ENCODE measurements at places on chromosomes 7 and 10. TPM values are rescaled to one million over a fixed set of nuclear protein-coding genes. Genes with fewer than 3 reads are reported as not detected.

The OPN1SW gene
- total RNA-seq, result not detected

The AZGP1 gene
- total RNA-seq, result not detected

- DNase-seq, result no peak
Observed at GRCh38 chr7:45203936-45204445, 46.4 kb downstream of the RAMP3 start.

GRCh38 chr10:11255156-11255555, 237.5 kb downstream of the CELF2 start:
- no peak for DNase-seq

DNA sequence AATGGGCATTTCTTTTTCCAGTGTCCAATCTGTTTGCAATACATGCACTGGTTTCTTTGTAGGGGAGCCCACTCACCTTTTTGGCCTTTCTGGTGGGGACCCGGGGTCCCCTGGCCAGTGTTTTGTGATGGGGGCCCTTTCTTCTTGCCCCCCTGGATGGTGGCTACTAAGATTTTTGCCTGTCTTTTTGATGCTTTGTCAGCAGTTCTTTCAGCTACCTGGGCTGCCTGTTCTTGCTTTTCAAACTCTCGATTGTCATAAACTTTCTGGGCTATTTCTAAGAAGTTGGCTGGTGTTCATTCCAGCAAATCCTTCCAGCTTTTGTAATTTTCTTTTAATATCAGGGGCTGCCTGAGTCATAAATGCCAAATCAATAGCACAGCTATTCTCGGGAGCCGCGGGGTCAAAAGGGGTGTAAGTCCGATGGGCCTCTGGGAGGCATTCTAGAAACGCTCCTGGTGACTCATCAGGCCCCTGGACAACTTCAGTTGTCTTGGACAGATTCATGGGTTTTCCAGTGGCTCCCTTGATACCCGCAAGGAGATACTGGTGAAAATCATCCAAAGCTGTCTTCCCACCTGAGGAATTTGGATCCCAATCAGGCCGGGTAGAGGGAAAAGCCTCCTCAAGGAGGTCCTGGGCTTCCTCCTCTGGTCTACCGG, 79.0 kb downstream of the PRR15 start:
- no peak for DNase-seq

DNA sequence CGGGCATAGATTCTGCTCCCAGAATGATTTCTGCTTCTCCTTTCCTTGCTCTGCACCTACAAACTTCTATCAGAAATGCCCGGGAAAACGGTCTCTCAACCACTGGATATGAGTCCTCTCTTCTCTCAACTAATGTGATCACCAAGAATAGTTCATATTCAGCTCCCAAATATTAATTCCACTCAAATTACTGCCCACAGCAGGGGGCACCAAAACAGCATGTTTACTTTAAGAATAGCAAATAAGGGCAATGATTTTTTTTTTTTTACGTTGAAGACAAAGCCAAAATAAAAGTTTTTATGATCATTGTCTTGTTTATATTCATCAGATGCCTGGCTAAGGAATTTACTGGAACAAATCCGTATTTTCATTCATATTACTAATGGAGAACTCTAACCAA, 94.9 kb upstream of the PRSS1 start:
- DNase-seq, result no peak

GRCh38 chr7:2190531-2190930, 42.2 kb downstream of the MAD1L1 start:
- DNase-seq, result no peak

- DNase-seq, result no peak
Observed at GRCh38 chr7:74002474-74003017, 25.4 kb upstream of the ELN start.

The ITPRID1 gene
- total RNA-seq, result 3.1 TPM

The ZNF853 gene
- 13.7 TPM for total RNA-seq

GRCh38 chr7:44046321-44047061, 2.0 kb downstream of the DBNL start:
- DNase-seq, result no peak

The DHTKD1 gene
- total RNA-seq, result 43.6 TPM

GRCh38 chr7:69633122-69633831, 35.0 kb downstream of the AUTS2 start:
- no peak for DNase-seq

The PPP1R9A gene
- total RNA-seq, result 55.2 TPM

GRCh38 chr7:129159539-129159938, 15.0 kb downstream of the TSPAN33 start:
- DNase-seq, result no peak
